ENCODE measurements at places on chromosomes 3 and 15. TPM values are rescaled to one million over a fixed set of nuclear protein-coding genes. Genes with fewer than 3 reads are reported as not detected.

DNA sequence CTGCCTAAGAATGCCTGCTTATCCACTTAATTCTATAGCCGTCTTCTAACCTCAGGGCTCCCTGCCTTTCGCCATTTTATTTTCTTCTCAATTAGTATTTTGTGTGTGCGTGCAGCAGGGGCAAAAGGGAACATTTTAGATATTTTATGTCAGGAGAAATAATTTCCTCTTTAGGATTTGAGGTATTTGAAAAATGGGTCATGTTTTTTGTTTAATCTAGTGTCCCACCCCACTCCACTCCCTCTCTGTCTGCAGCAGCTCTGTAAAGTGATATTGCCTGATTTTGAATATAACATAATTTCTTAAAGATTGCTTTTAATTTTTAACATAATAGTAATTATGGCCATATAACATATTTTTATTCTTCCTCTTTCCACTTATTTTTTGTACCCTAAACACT is 593.2 kb upstream of the DPPA4 start:
- no peak for DNase-seq
- no peaks in the 10 kb centered on the region for H3K27me3 ChIP-seq
- H3K36me3 ChIP-seq = no peaks in the 10 kb centered on the region
- H3K4me3 ChIP-seq = no peak overlapping the region

DNA sequence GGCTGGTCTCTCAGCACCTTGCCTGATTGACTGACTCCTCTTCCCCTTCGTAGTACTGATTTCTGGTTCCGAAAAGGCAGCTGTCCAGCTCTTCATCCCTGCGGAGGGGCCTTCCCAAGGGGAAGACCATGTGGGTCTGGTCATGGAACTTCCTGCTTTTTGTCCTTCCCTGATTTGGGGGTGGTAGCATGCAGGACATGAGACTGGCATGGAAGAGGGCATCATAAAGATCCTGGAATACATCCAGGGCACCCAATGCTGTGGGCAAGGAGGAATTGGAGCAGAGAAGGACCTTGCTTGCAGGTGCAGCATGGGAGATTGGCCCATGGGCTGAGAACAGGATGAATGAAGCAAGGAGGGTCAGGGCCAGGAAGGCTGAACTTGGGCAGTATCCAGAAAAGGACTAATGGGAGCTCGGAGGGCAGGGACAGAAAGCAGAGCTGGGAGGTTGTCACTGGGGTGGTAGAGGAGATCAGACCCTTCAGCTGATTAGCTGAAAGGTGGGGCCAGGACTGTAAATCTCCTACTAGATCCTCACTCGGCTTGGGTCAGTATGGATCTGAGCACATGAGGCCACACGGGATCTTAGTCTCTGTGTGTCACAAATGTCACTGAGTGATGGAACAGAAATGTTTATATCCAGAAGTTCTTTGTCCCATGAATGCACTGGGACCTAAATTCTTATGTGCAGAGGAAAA is 59.5 kb downstream of the AMOTL2 start:
- H3K36me3 ChIP-seq = no peaks in the 10 kb centered on the region
- peaks cover 7% of the 10 kb centered on the region for H3K4me1 ChIP-seq
- H3K27me3 ChIP-seq = no peaks in the 10 kb centered on the region
- DNase-seq = no peak
- H3K4me3 ChIP-seq = no peak overlapping the region
- peak overlapping the region; percentile 85 for H3K27ac ChIP-seq

GRCh38 chr3:172832983-172833382 is 82.5 kb downstream of the ECT2 start:
- no peaks in the 10 kb centered on the region for H3K27me3 ChIP-seq
- H3K27ac ChIP-seq = no peak overlapping the region
- H3K4me1 ChIP-seq = no peaks in the 10 kb centered on the region

- H3K36me3 ChIP-seq = no peaks in the 10 kb centered on the region
- H3K27ac ChIP-seq = no peak overlapping the region
- H3K4me3 ChIP-seq = no peak overlapping the region
- H3K27me3 ChIP-seq = no peaks in the 10 kb centered on the region
- DNase-seq = no peak
- H3K4me1 ChIP-seq = no peaks in the 10 kb centered on the region
These were observed 60.9 kb upstream of the PYGO1 start for GRCh38 chr15:55649058-55649423.

DNA sequence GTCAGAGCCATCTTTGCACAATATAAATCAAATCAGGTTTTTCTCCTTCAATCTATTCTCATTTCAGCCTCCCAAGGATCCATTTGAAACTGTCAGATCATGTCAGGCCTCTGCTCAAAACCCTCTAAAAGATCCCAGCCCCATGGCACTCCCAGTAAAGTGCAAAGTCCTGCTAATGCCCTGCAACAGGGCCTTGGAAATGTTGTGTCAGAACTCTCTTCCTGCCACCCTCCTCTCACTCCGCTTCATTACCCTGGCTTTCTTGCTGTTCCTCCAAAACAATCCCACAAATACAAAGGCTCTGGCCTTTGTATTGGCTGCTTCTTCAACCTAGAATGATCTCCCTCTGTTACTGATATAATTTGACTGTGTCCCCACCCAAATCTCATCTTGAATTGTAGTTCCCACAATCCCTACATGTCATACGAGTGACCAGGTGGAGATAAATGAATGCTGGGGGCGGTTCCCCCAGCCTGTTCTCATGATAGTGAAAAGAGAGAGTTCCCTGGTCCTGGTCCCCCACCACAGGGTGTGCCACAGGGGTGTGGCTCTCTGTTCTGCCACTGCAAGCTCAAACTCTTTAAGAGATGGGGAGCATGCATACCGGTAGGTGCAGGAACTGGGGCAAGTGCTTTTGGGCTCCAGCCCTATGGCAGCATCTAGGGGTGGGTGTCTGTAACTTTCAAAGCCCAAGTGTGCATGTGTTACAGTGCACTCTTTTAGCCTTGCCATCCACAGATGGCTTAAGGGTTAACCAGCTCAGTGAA is 22.9 kb upstream of the TRA2B start:
- H3K27ac ChIP-seq = peak overlapping the region; percentile 55
- H3K27me3 ChIP-seq = no peaks in the 10 kb centered on the region
- no peak for DNase-seq
- no peak overlapping the region for H3K4me3 ChIP-seq

- H3K36me3 ChIP-seq = no peaks in the 10 kb centered on the region
- no peak overlapping the region for H3K4me3 ChIP-seq
- no peak overlapping the region for H3K27ac ChIP-seq
- no peaks in the 10 kb centered on the region for H3K27me3 ChIP-seq
- no peak for DNase-seq
These were observed 871.9 kb downstream of the GBE1 start for GRCh38 chr3:80889535-80889934.

DNA sequence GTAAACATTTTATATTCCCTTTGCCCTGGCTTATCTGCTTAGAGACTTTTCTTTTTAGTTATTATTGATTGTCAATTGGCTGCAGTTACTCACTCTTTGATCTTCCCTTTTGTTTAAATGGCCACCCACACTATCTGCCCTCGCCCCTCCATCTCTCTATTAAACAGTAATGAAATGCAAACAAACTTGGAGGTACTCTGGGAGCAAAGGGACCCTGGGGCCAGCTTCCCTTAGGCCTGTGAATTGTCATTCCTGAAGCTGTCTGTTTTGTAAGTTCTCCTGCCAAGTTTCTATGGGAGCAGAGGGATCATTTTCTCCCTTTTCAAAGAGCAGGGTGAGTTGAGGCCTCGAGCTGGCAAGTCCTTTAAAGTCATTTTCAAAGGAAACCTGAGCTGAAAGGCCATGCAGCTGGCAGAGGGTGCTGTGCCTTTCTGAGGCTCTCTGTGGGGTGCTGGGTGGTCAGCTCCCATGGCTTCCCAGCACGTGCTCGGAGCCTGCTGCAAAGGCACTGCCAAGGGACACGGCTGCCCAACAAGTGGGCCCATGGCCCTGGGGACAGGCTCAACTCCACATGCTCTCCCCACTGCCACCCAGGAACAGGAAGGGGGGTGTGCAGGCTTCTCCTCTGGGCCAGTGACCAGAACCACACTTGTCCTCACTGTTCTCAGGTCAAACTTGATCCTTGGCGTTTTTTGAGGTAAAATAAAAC is 17.4 kb upstream of the RTP2 start:
- H3K27me3 ChIP-seq = no peaks in the 10 kb centered on the region
- no peak overlapping the region for H3K4me3 ChIP-seq
- DNase-seq = no peak
- H3K36me3 ChIP-seq = no peaks in the 10 kb centered on the region
- no peak overlapping the region for H3K27ac ChIP-seq

DNA sequence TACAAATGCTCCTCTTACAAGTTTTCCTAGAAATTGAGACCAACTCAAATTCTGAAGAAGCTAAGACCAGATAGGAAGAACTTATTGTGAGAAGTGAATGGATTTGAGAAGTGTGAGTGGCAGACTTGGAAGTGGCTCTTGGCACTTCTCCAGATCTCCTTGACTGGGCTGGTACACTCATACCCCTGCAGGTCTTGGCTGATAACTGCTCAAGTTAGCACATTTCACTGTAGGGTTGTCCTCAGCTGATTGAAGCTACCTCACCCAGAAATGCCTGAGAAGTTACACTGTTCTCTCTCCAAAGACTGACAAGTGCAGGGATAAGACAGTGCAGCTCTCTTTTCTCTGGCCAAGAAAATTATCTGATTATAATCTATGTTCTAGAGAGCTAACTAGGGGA is 16.5 kb upstream of the CLDN1 start:
- H3K27me3 ChIP-seq = no peaks in the 10 kb centered on the region
- H3K4me3 ChIP-seq = no peak overlapping the region
- DNase-seq = no peak
- H3K36me3 ChIP-seq = no peaks in the 10 kb centered on the region
- H3K4me1 ChIP-seq = no peaks in the 10 kb centered on the region

DNA sequence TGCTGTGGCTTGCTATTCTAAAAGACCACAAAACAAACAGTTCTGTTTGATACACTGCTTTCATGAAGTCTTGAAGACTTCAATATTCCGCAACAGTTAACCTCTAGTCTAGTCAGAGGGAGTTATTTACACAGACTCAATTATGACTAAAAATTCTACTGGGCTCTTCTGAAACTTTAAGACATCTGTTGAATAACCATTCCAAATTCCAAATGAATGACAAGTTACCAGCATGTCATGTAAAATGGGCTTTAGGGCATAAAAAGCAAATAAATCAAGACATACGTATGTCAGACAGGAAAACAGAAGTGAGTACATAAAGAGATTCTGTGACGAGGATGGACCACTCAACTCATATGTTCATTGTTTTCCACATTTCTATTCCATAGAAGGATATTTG is 93.9 kb downstream of the PLOD2 start:
- DNase-seq = no peak
- H3K4me3 ChIP-seq = no peak overlapping the region
- no peaks in the 10 kb centered on the region for H3K27me3 ChIP-seq
- peaks cover 19% of the 10 kb centered on the region for H3K36me3 ChIP-seq

DNA sequence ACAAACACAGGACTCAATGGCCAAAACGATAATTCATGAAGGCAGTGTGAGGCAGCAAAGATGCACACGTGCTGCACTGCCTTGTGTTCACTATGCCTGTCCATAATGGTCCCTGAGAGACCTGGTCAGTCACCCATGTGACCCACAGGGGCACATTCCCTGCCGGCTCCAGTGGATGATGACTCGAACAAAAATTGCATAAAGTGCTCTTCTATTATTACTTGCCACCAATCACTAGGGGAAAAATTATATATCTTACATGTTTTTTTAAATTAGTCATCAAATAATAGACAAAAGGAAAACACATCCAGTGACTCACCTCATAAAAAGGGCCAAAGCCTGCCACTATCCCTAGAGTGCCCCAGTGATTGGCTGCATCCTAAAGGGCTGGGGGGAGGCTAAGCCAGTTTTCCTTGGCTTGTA is 47.5 kb downstream of the UBP1 start:
- H3K4me3 ChIP-seq = no peak overlapping the region
- H3K36me3 ChIP-seq = no peaks in the 10 kb centered on the region
- H3K27ac ChIP-seq = no peak overlapping the region
- H3K27me3 ChIP-seq = no peaks in the 10 kb centered on the region
- DNase-seq = no peak

DNA sequence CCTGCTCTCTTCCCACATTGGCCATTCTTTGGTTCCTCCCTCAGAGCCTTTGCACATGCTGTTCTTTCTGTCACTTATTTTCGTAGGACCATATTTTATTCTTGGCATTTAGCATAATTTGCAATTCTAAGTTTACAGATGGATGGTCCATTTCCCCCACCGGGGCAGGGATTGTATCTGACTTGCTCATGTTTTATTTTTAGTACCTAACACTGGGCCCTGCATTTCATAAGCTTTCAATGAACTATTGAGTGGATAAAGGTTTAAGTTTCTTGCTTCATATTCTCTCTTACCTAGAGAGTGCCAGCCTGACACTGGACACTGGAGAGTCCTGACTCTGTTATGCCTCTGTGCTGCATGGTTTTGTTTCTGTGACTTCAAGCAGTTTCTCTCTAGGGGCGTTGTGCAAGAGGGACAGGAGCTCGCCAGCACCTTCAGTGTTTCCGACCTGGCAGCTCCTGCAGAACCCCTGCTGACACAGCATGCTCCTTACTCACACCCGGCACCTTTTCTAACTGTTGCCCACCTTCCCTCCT is 87.4 kb downstream of the FLNB start:
- H3K27ac ChIP-seq = no peak overlapping the region
- H3K36me3 ChIP-seq = peaks cover 72% of the 10 kb centered on the region
- H3K27me3 ChIP-seq = no peaks in the 10 kb centered on the region
- DNase-seq = no peak

Gene GOLGA6A
- 0.38 TPM for total RNA-seq

Gene GPR160
- 144 TPM for total RNA-seq

Gene GRM2
- 2.5 TPM for total RNA-seq

Gene SV2B
- total RNA-seq = 0.54 TPM

Gene FRMD5
- total RNA-seq = 5.0 TPM

Gene ATP13A5
- not detected for total RNA-seq

Gene ZNF660
- 1.1 TPM for total RNA-seq

Gene MLF1
- total RNA-seq = not detected

Gene STT3B
- total RNA-seq = 148 TPM

All from Peyer's patch (tissue), 4 donors.